Activated T-cell treated with anti-CD3 and anti-CD28 coated beads, Interleukin-2, amount 50 U/mL, for 4 hours (primary cell): ENCODE measurements at places on chromosomes 2 and 18. TPM values are rescaled to one million over a fixed set of nuclear protein-coding genes. Genes with fewer than 3 reads are reported as not detected.

- no peak for DNase-seq
These were observed 197.5 kb upstream of the COL3A1 start for GRCh38 chr2:188776634-188777033.

DNA sequence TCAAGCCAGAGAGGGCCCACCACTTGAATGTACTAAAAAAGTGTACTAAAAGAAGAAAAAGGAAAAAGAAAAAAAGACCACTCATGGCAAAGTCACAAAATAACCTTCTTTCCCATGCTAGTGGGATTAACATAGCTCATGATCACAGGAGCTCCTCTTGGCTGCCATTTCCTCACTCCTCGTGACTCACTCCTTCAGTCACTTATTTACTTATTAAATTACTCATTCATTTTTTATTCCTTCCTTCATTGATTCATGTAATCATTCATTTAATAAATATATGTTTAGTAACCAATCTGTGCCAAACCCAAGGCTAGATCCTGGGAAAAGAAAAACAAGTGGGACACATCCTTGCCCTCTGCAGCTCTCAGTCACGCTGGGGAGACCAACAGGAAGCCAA, 300.5 kb downstream of the INSIG2 start:
- no peak for DNase-seq

- no peak for DNase-seq
These were observed 14.1 kb downstream of the SLC66A3 start for GRCh38 chr2:11169333-11169732.

DNA sequence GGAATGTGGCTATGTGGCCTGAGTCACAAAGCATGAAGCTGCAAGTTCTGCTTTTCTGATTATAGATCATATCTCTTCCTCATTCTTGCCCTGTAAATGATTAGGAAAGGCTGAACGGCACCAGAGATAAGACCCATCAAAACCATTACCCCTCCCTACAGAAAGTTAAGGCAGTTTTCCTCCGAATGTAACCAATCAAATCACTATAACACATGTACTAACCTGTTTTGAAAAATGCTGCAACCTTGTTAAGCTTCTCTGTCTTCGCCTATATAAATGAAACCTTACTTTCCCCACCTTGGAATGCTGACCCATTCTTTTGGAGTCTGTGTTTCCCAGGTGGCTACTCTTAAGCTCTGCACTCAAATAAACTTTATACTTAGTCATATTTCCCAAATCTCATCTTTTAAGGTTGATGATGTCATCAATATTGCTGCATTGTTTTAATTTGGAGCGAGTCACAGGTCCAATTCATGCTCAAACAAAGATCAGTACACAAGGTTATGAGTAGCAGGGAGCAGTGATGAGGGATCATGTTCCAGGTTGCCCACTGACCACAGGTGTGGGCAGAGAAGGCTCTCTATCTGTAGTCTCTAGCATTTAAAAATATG, 662.3 kb downstream of the IRS1 start:
- no peak for DNase-seq

ATP8B1 gene
- 0.13 TPM for total RNA-seq

DNA sequence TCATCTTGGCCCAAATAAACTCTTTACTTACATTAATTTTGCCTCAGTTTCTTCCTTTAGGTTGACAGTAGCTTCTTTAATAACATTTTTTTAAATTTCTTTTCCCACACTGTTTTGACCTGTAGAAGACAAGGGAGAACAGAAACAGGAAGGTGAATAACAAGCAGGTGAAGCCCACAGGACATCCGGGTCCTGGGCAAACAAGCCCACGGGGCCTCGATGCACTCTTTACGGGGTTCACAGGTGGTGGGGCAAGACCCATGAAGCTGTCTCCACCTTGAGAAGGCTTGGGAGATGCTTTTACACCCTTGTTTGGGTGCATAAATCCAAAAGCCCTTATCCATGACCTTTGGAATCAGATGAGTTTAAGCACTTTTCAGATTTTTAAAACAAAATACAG, 301.0 kb upstream of the MGAT5 start:
- no peak for DNase-seq

CFAP65 gene
- not detected for total RNA-seq

GRCh38 chr2:237154082-237154638, 68.5 kb downstream of the COPS8 start:
- peak; percentile 37 for DNase-seq

DNA sequence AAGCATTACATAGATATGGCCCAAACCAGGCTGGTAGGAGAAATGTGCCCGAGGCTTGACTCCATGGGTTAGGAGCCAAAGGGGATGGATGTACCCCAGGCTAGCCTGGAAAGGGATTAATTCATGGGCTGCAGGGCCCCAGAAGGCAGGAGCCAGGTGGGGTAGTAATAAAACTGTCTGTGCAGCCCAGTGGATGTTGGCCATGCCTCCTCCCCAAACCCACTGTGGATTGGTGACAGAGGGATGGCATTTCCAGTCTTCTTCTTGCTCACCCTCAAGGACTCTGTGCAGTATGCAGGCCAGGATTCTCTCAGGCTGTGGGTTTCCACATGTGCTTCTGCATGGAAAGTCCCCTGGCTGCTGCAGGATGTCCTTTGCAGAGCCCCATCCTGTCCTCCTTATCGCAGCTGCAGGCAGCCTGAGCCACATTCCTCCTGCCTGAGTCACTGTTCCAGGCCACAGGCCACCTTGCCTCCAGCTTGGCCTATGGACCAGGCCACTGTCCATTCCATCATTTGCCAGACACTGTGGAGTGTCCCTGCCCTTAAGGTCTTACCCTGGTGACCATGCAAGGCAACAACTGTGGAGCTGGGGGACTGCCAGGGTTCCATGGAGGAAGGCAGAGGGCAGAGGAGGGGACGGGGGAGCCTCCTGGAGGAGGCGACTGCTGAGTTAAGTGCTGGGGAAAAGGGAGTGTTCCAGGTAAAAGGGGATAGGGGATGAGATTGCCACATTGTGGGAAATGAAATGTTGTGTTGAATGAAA, 38.9 kb downstream of the INO80C start:
- DNase-seq, result no peak

DNA sequence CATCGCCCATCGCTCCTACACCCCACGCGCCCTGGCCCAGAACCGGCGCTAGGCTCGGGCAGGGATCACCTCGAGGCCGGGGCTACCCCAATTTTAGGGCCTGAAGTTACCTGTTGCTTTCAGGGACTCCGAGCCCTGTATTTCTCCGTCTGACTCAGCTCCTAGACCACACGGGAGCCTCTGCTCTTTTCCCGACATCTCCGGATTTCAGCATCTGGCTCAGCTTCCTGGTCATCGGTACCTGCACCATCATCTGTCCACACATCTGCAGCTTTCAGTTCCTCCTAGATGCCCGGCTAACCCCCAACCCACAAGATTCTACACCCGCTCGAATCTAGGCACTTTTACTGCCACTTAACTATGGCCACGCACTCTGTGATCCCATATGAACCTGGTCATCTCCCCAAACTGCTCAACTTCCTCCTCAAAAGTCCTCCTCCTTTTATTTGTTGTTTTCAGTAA, 12.1 kb upstream of the HMSD start:
- DNase-seq, result no peak
